ENCODE measurements at places on chromosomes 16 and 17. TPM values are rescaled to one million over a fixed set of nuclear protein-coding genes. Genes with fewer than 3 reads are reported as not detected.

GRCh38 chr17:9788601-9789000, 2.8 kb downstream of the DHRS7C start:
- peaks cover 5% of the 10 kb centered on the region for H3K4me1 ChIP-seq
- no peak overlapping the region for H3K27ac ChIP-seq
- DNase-seq = no peak
- no peaks in the 10 kb centered on the region for H3K27me3 ChIP-seq

- H3K27ac ChIP-seq = no peak overlapping the region
- H3K27me3 ChIP-seq = peaks cover 5% of the 10 kb centered on the region
- no peaks in the 10 kb centered on the region for H3K36me3 ChIP-seq
- peaks cover 15% of the 10 kb centered on the region for H3K4me1 ChIP-seq
Measured at GRCh38 chr16:1184156-1184868, 31.4 kb downstream of the CACNA1H start.

DNA sequence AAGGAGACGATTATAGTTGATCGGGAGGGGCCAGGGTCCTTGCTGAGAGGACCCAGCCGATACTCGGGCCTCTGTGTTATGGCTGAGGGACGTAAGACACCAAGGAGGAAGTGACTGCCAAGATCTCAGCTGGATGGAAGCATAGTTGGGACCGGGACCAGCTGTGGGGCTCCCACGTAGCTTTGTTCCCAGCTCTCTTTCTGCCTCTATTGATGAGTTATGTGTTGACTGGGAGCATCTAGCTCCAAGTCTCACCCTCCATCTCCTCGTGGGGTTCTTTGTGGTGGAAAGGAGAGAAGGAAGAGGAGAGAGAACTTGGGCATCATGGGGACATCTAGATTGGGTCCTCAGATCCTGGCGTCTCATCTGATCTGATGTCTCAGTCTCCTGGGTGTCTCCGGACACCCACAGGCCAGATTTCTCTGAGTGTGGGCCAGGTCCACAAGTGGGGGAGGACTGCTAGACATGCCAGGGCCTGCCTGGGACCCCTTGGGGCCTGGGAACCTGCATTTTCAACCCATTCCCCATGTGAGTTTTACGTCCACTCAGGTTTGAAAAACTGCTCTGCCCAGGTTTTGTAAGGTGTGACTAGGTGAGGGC, 1.0 kb downstream of the MGRN1 start:
- H3K27me3 ChIP-seq = peaks cover 7% of the 10 kb centered on the region
- peak overlapping the region; percentile 98 for H3K27ac ChIP-seq
- H3K4me1 ChIP-seq = peaks cover 11% of the 10 kb centered on the region
- no peak for DNase-seq
- peak overlapping the region; percentile 99 for H3K4me3 ChIP-seq

GRCh38 chr17:16272111-16272840, 55.3 kb downstream of the PIGL start:
- no peaks in the 10 kb centered on the region for H3K27me3 ChIP-seq
- no peak overlapping the region for H3K4me3 ChIP-seq
- peaks cover 19% of the 10 kb centered on the region for H3K36me3 ChIP-seq
- H3K27ac ChIP-seq = no peak overlapping the region

DNA sequence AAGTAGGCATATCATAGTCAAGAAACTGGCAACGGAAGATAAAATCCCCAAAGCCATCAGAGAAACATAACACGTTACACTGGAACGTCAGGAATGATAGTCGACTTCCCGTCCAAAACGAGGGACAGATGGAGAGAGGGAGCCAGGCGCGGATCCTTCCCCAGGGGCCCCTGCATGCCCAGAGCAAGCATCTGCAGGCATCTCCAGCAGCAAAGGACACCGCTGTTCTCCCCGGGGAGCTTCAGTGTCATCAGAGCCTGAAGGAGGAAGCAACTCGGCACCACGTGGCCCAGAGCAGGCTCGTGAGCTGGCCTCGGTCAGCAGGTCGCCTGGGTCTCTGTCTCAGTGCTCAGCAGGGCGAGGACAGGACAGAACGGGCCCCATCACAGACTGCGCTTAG, 50.1 kb downstream of the LMF1 start:
- peaks cover 24% of the 10 kb centered on the region for H3K36me3 ChIP-seq
- peaks cover 24% of the 10 kb centered on the region for H3K4me1 ChIP-seq
- H3K4me3 ChIP-seq = peak overlapping the region; percentile 67

- DNase-seq = peak; percentile 68
- peaks cover 14% of the 10 kb centered on the region for H3K4me1 ChIP-seq
- peaks cover 4% of the 10 kb centered on the region for H3K27me3 ChIP-seq
- peak overlapping the region; percentile 89 for H3K4me3 ChIP-seq
- H3K27ac ChIP-seq = no peak overlapping the region
Measured at GRCh38 chr16:66551348-66551759, 1.0 kb upstream of the CKLF start.

Gene GGT6
- not detected for total RNA-seq

- peaks cover 18% of the 10 kb centered on the region for H3K4me1 ChIP-seq
- H3K27ac ChIP-seq = no peak overlapping the region
- no peak overlapping the region for H3K4me3 ChIP-seq
- H3K36me3 ChIP-seq = no peaks in the 10 kb centered on the region
Measured at GRCh38 chr17:42559075-42559474, 2.9 kb upstream of the COASY start.

GRCh38 chr17:79231766-79232287, 157.2 kb downstream of the ENGASE start:
- no peak overlapping the region for H3K4me3 ChIP-seq
- H3K36me3 ChIP-seq = peaks cover 3% of the 10 kb centered on the region
- H3K27me3 ChIP-seq = peaks cover 6% of the 10 kb centered on the region
- no peak overlapping the region for H3K27ac ChIP-seq
- peaks cover 8% of the 10 kb centered on the region for H3K4me1 ChIP-seq

- DNase-seq = no peak
- H3K4me1 ChIP-seq = peaks cover 38% of the 10 kb centered on the region
- H3K27me3 ChIP-seq = peaks cover 2% of the 10 kb centered on the region
- H3K27ac ChIP-seq = peak overlapping the region; percentile 52
Measured at GRCh38 chr16:69924041-69924775, 26.9 kb upstream of the CLEC18A start.

DNA sequence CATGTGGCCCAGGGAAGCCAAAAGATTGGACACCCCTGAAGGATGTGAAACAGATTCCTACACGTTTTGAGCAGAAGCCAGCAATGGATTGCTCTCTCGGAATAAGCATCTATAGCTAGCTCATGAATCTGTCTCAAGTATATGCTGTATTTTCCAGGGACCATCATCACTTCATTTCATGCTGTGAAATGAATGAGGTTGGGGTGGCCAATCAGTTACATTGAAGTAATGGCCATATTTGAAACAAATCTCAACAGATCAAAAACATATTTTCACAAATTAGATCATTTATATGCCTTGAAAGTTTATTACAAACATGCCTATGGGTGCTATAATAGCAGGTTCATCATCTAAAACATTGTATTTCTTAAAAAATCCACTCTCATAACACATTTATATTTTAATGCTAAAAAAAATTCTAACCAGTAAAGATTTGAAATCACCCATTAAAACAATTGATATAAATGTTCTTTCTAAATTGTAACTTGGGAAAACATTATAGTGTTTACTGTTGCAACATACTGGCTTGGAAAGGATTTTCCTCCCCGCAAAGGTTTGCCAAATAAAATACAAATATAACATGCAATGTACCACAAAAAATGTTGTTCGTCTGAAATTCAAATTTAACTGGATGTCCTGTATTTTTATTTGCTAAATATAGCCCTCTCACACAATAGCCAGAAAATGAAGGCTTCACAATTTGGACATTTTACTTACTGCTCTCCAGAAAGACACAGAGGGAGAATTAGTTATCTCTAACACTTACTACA, 743.6 kb downstream of the KCNJ2 start:
- peaks cover 10% of the 10 kb centered on the region for H3K36me3 ChIP-seq
- H3K27me3 ChIP-seq = no peaks in the 10 kb centered on the region
- H3K4me1 ChIP-seq = no peaks in the 10 kb centered on the region
- H3K27ac ChIP-seq = no peak overlapping the region

Gene CACNG3
- 2.2 TPM for total RNA-seq

GRCh38 chr17:13582776-13583547, 18.8 kb downstream of the HS3ST3A1 start:
- no peak for DNase-seq
- no peaks in the 10 kb centered on the region for H3K36me3 ChIP-seq
- H3K4me1 ChIP-seq = no peaks in the 10 kb centered on the region
- no peak overlapping the region for H3K4me3 ChIP-seq

DNA sequence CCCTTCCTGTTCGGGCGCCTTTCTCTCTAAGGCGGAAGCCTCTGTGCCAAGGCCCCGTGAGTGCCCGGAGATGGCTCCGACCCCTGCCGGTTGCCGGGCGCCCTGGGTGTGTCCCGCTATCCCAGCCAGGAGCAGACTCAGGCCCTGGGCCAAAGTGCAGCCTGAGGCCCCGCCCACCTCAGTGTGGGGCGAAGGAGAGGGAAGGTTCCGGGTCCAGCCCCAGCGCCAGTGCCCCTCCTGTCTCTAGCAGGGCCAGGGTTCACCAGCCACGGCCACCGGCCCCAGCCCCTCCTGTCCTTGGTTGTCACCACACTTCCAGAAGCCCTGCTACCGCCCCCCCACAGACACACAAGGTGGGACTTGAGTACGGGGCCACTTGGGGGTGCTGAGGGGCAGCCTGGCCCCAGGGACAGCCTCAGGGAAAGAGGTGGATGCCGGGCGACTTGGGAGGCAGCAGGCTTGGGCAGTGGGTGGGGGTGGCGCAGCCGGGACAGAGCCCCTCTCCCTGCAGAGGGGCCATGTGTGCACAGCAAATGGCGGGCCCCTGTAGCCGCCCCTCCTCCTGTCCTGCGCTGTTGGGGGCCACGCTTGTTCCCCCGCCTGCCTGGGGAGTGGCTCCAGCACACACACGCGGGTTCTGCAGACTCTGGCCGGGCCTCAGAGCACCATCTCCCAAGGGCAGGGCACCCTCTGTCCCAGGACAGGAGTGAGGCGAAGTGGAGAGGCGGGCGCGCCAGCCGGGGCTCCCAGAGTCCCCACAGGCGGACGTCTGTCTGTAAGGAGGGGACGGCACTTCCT, 6.0 kb downstream of the C1QTNF8 start:
- H3K4me3 ChIP-seq = no peak overlapping the region
- H3K27ac ChIP-seq = no peak overlapping the region
- H3K4me1 ChIP-seq = peaks cover 6% of the 10 kb centered on the region
- no peak for DNase-seq
- peaks cover 10% of the 10 kb centered on the region for H3K27me3 ChIP-seq

Gene TBC1D28
- 0.44 TPM for total RNA-seq

Gene CLN3
- 29.4 TPM for total RNA-seq

DNA sequence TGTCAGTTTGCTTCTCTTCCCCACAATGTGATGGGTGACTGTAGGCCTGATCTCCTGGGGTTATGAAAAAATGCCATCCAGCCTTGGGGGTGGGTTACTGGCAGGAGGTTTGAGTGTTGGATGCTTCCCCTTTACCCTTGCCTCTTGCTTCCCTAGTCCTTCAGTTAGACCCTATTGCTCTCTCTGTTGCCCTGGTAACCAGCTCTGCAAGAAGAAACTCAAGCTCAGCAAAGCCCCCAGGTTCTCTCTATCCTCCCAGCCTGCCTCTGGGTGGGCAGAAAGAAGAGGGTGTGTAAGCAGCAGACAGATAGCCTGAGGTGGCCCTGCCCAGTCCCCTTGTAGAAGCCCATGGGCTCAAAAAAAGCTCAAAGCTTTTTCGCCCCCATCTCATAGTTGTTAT, 2.8 kb upstream of the RAPGEFL1 start:
- no peak overlapping the region for H3K4me3 ChIP-seq
- no peak for DNase-seq
- H3K4me1 ChIP-seq = peaks cover 1% of the 10 kb centered on the region
- peaks cover 6% of the 10 kb centered on the region for H3K27me3 ChIP-seq
- H3K36me3 ChIP-seq = no peaks in the 10 kb centered on the region

GRCh38 chr17:80901319-80901718, 90.3 kb upstream of the CHMP6 start:
- peaks cover 5% of the 10 kb centered on the region for H3K27me3 ChIP-seq
- H3K36me3 ChIP-seq = no peaks in the 10 kb centered on the region
- DNase-seq = no peak

GRCh38 chr17:68697850-68698361, 96.7 kb upstream of the FAM20A start:
- peaks cover 6% of the 10 kb centered on the region for H3K36me3 ChIP-seq
- no peak overlapping the region for H3K27ac ChIP-seq
- no peak overlapping the region for H3K4me3 ChIP-seq
- no peaks in the 10 kb centered on the region for H3K4me1 ChIP-seq

- DNase-seq = peak; percentile 41
- no peaks in the 10 kb centered on the region for H3K36me3 ChIP-seq
- H3K4me1 ChIP-seq = peaks cover 4% of the 10 kb centered on the region
- no peak overlapping the region for H3K27ac ChIP-seq
- no peak overlapping the region for H3K4me3 ChIP-seq
Measured at GRCh38 chr16:64380751-64381150, 741.1 kb downstream of the CDH11 start.

- peaks cover 3% of the 10 kb centered on the region for H3K27me3 ChIP-seq
- DNase-seq = no peak
- H3K4me3 ChIP-seq = no peak overlapping the region
- no peaks in the 10 kb centered on the region for H3K36me3 ChIP-seq
- H3K27ac ChIP-seq = no peak overlapping the region
Measured at GRCh38 chr16:27366687-27367460, 35.1 kb upstream of the IL21R start.

DNA sequence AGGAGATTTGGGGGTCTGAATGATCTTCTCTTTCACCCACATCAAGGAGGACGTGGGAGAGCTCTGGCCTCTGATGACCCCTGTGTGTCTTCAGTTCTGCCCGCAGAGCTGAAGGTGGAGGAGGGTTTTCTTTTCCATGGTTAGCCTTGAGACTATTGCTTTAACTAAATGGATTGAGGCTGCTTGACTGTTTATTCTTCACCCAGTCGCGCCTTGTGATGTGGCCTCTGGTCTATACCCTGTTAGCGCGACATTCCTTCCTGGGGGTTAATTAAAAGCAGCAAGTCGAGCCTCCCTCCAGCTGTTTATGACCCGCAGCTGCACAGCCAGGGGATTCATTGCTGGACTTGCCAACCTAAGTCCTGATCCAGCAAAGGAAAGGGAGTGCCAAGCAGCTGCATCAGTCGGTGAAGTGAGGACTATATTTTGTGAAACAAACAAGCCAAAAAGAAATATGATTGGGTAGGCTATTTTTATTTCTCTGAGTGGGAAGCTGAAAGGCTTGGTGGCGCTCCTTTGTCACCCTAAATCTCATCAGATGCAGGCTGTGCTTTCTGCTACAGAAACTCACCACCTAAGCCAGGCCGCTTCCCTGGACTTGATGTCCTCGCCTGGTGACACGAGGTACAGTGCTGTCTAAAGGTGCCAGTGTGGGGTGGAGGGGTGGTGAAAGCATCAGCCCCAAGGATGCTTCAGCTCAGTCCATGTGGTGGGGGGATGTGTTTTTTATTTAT, 11.0 kb upstream of the SEC14L1 start:
- no peaks in the 10 kb centered on the region for H3K36me3 ChIP-seq
- H3K4me3 ChIP-seq = no peak overlapping the region
- H3K27ac ChIP-seq = no peak overlapping the region
- no peaks in the 10 kb centered on the region for H3K27me3 ChIP-seq

GRCh38 chr16:48539485-48540221, 70.3 kb downstream of the N4BP1 start:
- DNase-seq = no peak
- H3K36me3 ChIP-seq = peaks cover 3% of the 10 kb centered on the region
- H3K4me3 ChIP-seq = no peak overlapping the region
- peaks cover 4% of the 10 kb centered on the region for H3K27me3 ChIP-seq
- H3K4me1 ChIP-seq = peaks cover 14% of the 10 kb centered on the region

- H3K27ac ChIP-seq = peak overlapping the region; percentile 49
- H3K36me3 ChIP-seq = no peaks in the 10 kb centered on the region
- H3K4me3 ChIP-seq = no peak overlapping the region
- no peak for DNase-seq
Measured at GRCh38 chr17:27299384-27300049, 5.6 kb downstream of the WSB1 start.

Gene TBX6
- 0.86 TPM for total RNA-seq
